ENCODE measurements at places on chromosomes 2 and 18. TPM values are rescaled to one million over a fixed set of nuclear protein-coding genes. Genes with fewer than 3 reads are reported as not detected.

The CNGA3 gene
- total RNA-seq: 9.7 TPM

The POTEC gene
- not detected for total RNA-seq

The RUFY4 gene
- total RNA-seq: not detected

The ARHGAP15 gene
- total RNA-seq: 20.8 TPM

The ARL4C gene
- 43.8 TPM for total RNA-seq

The COPS8 gene
- total RNA-seq: 164 TPM

The OTOS gene
- not detected for total RNA-seq

The CABYR gene
- 7.0 TPM for total RNA-seq

The CENPA gene
- 2.4 TPM for total RNA-seq

The EFHD1 gene
- 5.9 TPM for total RNA-seq

The KCNG3 gene
- total RNA-seq: 2.0 TPM

The MYL1 gene
- 417 TPM for total RNA-seq

The ZBTB7C gene
- total RNA-seq: 15.1 TPM

The SLC30A3 gene
- total RNA-seq: 0.27 TPM

The C18orf54 gene
- 11.0 TPM for total RNA-seq

The HOXD9 gene
- total RNA-seq: 1.0 TPM

Data from camera-type eye (tissue), 1 donor.